SJSA1 (cell line): ENCODE measurements at places on chromosomes 2 and 18. TPM values are rescaled to one million over a fixed set of nuclear protein-coding genes. Genes with fewer than 3 reads are reported as not detected.

- no peak for DNase-seq
- H3K4me1 ChIP-seq, result no peaks in the 10 kb centered on the region
- H3K36me3 ChIP-seq, result no peaks in the 10 kb centered on the region
- no peak overlapping the region for H3K4me3 ChIP-seq
Observed at GRCh38 chr2:126809340-126809739, 89.3 kb upstream of the TEX51 start.

Gene SERPINB13
- not detected in 2 replicates for total RNA-seq

GRCh38 chr2:121771976-121772742, 16.7 kb downstream of the TSN start:
- DNase-seq, result no peak
- H3K27ac ChIP-seq, result no peak overlapping the region
- peaks cover 11% of the 10 kb centered on the region for H3K36me3 ChIP-seq
- peaks cover 11% of the 10 kb centered on the region for H3K4me1 ChIP-seq
- no peaks in the 10 kb centered on the region for H3K27me3 ChIP-seq

Gene FOXI3
- not detected in 2 replicates for total RNA-seq
